Immature natural killer cell (primary cell): ENCODE measurements at places on chromosomes 2 and 18. TPM values are rescaled to one million over a fixed set of nuclear protein-coding genes. Genes with fewer than 3 reads are reported as not detected.

GRCh38 chr2:149731079-149731478 lies 143.5 kb upstream of the MMADHC start:
- no peak for DNase-seq

The IMP4 gene
- 103 TPM for polyA plus RNA-seq

The KLHL14 gene
- not detected for polyA plus RNA-seq

GRCh38 chr2:20410556-20411277 lies 36.2 kb upstream of the RHOB start:
- no peak for DNase-seq

The SCG2 gene
- not detected for polyA plus RNA-seq

The COLEC12 gene
- not detected for polyA plus RNA-seq

- DNase-seq: no peak
These were observed 218.1 kb upstream of the MGAT5 start for GRCh38 chr2:134035605-134036370.

The FOXD4L1 gene
- not detected for polyA plus RNA-seq

DNA sequence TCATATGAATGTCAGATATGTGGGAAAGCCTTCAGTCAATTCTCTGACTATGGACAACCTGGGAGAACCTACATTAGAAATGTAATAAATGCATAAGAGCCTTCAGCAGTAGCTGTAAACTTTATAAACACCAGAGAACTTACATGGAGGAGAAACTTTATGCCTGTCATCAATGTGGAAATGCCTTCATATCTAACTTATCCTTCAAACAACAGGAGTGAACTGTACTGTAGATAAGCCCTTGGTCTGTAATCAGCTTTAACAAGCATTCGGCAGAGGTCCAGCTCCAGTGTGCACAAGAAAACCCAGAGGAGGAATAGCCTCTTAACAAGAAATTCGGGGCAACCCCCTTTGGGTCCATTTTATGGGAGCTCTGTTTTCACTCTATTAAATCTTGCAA lies 14.8 kb upstream of the UXS1 start:
- no peak for DNase-seq

GRCh38 chr2:10094271-10094814 lies 14.1 kb upstream of the CYS1 start:
- no peak for DNase-seq

DNA sequence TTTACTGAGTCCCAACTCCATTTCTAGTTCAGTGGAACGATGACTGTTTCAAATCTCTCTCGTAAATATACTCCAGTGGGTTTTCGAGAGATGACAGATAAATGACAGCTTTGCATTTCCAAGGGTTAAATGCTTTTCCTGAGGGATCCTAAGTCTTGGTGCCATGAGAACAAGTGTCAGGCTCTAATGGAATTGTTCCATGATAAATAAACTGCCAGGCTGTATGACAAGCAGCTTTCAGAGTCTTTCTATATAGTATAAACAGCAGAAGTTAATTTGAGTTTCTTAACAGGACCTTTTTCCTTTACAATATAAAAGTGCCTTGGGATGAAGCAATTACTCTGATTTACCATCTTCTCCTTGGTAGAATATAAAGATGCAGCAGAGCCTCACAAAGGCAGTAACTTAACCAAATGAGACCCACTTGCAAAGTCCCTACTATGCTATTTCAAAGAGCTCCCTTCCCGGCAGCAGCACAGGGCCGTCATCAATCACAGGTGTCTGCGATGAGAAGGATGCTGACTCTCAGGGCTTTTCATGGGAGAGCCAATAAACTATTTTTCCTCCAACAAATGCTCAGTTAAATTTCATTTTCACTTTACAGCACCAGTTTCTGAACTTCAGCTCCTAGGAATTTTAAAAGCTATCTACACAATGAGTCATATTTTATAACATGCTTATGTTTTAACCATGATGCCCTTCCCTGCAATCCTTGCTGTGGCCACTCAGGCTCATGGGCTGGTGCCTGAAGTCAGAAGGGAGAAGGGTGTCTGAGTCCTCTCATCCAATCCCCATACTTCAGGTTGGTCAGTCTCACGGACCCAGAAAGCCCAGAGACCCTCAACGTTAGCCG lies 123.8 kb downstream of the AFF3 start:
- DNase-seq: no peak

The MC2R gene
- not detected for polyA plus RNA-seq

DNA sequence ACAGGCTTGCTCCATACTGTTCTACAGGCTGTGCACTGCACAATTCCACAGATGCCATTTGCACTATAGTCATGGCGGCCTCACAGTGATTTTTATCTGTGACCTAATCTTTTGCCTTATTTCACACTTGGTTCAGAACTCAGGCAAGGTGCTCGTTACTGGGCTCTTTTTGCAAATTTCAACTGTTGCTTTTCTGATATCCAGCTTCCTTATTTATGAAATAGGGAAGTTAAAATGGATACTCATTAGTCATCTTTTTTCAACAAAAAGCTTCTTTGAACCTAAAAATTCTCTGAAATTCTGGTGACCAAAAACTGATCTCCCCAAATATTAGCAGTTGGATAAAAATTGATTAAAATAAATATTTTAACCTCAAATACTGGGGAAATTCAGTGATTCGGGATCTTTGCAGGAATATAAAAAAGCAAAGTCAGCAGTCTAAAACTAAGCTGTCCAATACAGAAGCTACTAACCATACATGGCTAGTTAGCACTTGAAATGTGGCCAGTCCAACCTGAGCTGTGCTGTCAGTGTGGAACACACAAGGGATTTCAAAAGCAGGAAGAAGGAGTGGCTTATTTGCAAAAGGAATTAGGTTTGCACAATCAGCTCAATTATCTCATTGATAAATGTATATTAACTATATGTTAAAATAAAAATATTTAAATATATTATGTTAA lies 134.4 kb downstream of the COL4A4 start:
- DNase-seq: no peak

GRCh38 chr18:79799619-79800370 lies 2.1 kb downstream of the KCNG2 start:
- no peak for DNase-seq

DNA sequence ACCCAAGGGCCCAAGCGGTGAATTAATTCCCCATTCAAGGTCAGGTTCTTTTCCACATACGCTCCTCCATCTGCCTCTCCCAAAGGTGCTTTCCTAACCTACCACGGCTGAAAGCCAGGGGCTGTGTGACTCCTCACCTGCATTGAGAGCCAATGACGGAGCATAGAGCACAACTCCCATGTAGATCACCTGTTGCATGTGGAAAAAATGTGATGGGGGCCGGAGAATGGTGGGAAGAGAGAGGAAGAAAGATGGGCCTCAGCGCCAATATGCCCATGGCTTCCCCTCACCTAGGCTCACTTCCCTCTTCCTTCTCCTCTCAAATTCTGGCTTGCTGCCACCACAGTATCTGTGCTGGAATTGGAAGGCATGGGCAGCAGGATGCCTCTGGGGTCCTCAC lies 5.5 kb upstream of the ATRAID start:
- no peak for DNase-seq

GRCh38 chr2:42957109-42957860 lies 164.9 kb upstream of the HAAO start:
- DNase-seq: no peak

DNA sequence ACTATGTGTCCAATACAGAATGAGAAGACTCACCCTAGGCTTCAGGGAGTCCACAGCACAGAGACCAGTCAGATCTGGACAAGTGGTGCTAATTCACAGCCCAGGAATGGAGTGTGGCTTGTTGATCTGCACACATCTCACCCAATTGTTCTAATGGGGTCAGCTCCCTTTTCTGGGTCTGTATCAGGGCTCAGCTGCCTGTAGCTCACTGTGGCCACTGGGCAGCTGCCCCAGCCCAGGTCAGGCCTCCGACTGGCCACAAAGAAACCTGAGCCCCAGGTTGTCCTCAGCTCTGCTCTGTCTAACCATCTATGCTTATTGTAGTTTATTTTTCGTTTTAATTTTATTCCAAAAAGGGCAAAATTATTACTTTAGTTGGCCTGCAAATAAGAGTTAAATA lies 202.3 kb upstream of the RAB6C start:
- DNase-seq: no peak

DNA sequence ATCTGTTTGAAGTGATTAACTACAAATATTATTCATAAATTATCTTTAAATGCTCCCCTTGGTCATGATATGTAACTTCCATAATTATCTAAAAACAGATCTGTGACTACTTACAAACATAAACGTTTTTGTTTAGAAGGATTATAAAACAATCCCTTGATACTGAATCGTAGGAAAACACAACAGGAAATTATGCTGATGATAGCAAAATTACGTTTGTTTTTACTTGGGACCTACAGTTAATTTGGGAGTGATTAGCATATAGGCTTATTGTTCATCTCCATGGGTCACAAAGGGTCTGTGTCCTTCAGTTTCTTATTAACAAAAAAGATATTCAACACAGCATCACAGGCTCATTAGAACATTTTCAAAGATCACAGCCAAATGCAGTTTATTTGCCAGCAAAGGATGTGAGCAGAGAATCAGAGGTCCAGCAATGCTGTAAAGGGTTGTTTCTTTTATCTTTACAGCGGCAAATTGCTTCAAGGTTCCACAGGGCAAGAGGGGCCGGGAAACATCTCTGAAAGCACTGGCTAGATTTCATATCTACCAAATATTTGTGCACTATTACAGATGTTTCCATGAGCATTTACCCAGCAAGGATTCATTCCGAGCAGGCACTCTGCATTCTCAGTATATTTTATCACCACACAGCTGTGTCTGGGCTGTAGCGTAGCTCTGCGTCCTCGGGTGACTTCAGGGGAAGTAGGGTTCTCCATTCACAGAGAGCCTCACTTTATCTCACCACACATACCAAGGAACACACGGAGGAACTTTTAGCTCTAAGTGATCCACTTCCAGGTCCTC lies 4.1 kb downstream of the CCDC195 start:
- no peak for DNase-seq

- DNase-seq: no peak
These were observed 16.5 kb upstream of the NRP2 start for GRCh38 chr2:205665791-205666190.

DNA sequence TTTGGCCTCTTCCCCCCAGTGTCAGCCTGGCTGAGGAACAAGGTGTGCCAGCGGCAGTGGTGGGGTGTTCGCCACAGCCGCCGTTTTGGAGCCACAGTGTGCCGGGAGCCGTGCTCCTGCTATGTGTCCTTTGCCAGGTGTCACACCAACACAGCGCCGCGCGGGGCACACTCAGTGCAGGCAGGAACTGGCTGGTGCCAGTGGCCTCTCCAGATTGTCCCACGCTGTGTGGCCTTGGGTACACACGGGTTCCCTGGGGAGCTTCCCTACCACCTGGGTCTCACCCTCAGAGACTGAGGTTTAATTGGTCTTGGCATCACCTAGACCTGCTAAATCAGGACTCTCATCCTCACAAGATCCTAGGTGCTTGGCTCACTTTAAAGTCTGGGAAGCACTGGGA lies 171.6 kb downstream of the LDLRAD4 start:
- no peak for DNase-seq

DNA sequence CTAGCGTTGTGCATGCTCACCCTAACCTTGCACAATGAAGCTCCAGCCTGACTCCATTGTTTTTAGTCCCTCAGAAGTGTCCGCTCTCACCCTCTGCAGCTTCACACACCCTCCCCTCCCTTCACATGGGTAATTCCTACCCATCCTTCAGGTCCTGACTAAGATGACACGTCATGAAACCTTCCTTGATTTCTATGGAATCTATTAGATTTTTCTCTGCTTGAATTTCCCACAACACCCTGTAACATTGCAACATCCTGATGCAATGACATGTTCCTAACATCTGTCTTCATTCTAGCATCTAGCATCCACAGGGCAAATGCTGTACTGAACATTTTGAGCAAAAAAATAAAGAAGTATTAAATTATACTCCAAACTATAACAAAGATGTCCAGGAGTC lies 77.0 kb upstream of the PID1 start:
- DNase-seq: no peak

- no peak for DNase-seq
These were observed 34.2 kb downstream of the PLCL1 start for GRCh38 chr2:197838579-197838978.

The PLB1 gene
- polyA plus RNA-seq: 1.2 TPM
